H9 (cell line): ENCODE measurements at places on chromosomes 11 and 22. TPM values are rescaled to one million over a fixed set of nuclear protein-coding genes. Genes with fewer than 3 reads are reported as not detected.

BATF2 gene
- 0.72 and 1.0 TPM in 2 replicates for total RNA-seq

LSP1 gene
- total RNA-seq: not detected in 2 replicates

DBX1 gene
- total RNA-seq: 0.15 TPM in 1 of 2 replicates, not detected in the other

SLC22A25 gene
- total RNA-seq: not detected in 2 replicates

IGLL1 gene
- total RNA-seq: not detected in 2 replicates

CRYBA4 gene
- total RNA-seq: 0.37 and 0.52 TPM in 2 replicates

AQP11 gene
- 0.72 and 1.1 TPM in 2 replicates for total RNA-seq

OAF gene
- total RNA-seq: 1.1 and 1.6 TPM in 2 replicates

MS4A15 gene
- total RNA-seq: 0.11 TPM in 1 of 2 replicates, not detected in the other

UCP2 gene
- total RNA-seq: 58.3 and 62.1 TPM in 2 replicates

CHRM1 gene
- not detected in 2 replicates for total RNA-seq

JAML gene
- 0.35 and 0.48 TPM in 2 replicates for total RNA-seq

C11orf86 gene
- 0.24 TPM in 1 of 2 replicates, not detected in the other for total RNA-seq

APIP gene
- 31.3 and 35.4 TPM in 2 replicates for total RNA-seq

- DNase-seq: no peak
These were observed 95.3 kb downstream of the SERGEF start for GRCh38 chr11:17917556-17917955.

DNA sequence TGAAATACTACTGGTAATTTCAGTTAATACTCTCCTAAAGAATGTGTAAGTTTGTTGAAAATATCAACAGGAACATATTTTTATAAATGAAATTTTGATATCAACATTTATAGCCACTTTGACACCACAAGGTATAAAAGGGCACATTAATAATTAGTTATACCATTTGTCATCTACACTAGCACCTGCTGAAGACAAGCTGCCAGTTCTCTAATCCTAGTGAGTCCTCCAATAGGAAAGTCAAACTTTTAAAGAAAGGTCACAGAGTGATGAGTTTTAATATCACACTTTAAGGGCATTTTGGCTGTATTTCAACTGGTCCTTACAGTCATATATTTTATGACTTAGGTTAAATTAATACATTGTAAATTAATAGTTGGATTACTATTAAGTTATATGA is 52.3 kb downstream of the APOL5 start:
- no peak for DNase-seq

- DNase-seq: no peak
These were observed 52.7 kb downstream of the SMIM38 start for GRCh38 chr11:69208190-69209037.

DNA sequence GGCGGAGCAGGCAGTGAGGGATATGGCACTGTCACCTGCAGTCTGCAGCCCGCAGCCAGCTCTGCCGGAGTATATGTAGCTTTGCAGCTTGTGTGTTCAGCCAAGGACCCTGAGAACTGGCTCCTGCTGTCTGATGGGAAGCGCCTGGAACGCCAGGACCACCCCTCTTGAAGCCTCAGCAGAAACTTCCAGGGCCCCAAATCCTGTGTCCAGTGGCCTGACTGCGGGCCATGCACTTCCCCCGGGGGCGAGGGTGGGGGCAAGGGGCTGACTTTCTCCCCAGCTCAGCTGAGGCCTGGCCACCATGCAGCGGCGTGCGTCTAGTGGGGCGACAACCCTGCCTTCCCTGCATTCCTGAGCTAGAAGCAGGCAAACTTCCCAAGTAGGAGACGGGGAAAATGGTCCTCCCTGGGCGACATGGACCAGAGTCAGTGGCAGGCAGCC is 32.3 kb downstream of the PISD start:
- no peak for DNase-seq

DNA sequence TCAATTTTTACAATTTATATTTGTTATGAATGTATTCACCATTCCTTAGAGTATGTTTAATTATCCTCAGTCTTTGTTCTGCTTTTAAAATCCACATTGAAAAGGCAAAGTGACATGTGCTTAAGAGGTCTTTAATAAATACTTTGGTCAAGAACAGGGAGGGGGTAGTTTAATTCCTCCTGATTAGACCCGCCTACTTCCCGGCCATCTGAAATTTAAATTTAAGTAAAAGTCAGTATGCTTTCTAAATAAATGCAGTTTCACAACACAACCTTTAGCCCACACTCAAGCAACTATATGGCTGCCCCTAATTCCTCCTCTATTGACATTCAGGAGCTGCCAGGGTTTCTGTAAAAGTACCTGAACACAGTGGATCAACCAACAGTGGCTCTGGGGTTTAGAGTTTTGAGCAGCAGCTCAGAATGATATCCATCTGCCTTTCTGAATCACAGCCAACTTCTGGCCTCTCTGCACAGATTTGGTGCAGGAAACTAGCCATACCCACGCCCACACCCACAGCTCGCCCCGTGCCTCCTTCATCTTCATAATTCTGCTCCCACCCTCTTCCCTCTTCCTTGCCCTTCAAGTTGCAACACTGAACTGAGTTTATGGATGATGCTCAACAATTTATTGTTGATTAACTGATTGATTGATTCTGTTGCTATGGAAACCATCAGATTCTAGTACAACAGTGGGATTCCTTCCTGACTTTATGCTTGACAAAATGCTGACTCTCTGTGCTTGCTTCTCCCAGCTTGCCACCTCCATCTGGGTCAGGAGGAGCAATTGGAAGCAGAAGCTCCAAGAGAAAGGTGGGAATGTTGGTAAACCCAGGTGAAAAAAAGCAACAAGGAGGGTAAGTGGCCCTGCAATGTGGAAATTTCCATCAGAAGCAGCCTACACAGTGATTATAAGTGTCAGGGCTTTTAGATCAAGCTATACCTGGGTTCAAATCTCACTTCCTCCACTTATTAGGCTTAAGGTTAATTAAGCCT is 70.8 kb downstream of the PANX1 start:
- no peak for DNase-seq

DNA sequence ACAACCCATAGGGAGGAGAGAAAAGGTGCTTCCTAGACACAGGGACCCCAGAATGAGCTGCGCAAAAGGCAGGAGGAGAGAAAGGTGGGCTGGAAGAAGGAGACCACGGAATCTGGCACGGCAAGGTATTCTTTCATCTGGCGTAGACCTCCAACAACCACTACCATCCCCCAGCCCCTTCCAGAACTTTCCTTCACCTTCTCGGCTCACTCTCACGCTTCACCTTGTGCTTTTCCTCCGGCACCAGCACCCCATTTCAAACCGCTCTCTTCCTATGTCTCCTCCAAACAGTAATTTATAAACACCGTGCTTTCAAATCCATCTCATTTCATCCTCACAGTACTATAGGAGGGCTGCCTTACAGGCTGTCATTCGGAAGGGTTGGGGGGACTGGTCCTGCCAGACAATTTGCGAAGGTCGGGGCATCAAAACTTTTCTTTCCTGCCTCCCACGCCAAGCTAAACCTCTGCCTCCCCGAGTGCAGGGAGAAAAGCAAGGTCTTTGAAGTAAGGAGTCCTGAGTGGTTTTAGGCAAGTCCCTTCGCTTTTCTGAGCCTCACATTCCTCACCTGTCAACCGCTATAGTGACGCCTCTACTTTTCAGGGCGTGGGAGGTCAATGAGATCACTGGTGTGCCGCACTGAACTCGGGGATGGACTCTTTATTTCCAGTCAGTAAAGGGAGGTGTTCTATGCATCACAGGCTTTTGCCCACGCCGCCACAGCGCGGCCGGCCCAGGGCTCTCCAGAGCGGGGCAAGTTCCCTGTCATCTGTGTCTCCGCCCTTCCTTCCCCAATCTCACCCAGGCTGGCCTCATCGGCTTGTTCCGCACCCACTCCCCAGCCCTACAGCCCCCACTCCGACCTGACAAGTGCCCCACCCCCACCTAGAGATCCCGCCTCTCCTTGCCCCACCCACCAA is 800 bp downstream of the KCTD21 start:
- DNase-seq: no peak

- no peak for DNase-seq
These were observed 4.9 kb downstream of the DERL3 start for GRCh38 chr22:23833911-23834317.

DNA sequence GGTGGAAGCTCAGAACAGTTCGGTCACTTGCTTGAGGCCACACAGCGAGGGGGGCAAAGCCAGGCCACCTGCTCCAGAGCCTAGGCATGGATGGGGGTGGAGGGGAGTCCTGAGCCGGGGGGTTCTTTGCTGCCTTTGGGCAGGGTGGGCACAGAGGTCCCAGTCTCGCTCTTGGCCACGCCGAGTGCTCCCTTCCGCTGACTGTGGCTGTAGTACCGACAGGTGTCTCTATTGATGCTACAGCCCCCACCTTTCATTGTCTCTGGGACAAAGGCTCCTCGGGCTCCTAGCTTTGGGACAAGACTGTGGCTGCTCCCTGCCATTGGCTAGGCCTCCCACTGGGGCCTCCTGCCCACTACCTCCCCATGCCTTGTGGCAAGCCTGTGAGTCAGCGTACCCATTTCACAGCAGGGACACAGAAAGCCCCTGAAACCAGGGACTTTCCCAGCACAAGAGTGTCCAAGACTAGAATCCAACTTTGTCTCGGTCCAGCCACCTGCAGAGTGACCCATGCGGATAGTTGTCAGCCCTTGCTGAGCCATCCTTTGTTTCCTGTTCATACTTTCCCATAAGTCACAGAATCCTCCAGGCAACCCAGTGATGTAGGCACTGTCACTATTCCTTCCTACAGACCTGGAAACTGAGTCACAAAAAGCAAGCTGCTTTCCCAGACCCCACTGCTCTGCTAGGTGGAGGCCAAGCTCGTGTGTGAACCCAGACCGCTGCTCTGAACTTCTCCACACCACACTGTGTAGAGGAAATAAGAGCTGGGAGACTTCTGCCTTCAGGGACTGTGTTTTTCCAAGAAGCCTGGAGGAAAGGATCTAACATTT is 17.2 kb downstream of the MYEOV start:
- no peak for DNase-seq

- DNase-seq: no peak
These were observed 8.6 kb downstream of the TTLL8 start for GRCh38 chr22:50049299-50050195.

- DNase-seq: peak; percentile 81
These were observed 21.1 kb downstream of the RFPL3 start for GRCh38 chr22:32378707-32379272.

DNA sequence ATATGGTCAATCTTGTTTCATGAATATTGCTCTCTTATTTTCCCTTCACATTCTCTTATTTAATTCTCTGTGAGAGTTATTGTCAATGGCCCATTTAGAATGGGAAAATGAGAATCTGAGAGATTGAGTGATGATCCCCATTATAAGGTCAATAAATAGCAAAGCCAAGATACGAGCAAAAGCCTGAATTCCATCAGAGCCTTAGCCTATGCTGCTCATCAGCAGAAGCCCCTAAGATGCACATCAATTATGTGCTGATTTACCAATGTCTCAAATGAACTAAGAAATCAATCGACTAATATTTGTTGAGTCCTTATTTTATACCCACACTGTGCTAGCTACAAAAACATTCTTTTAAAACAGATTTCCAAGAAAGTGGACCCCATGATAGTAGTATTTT is 330.8 kb upstream of the DDI1 start:
- no peak for DNase-seq

GRCh38 chr11:75435571-75435925 is 2.5 kb upstream of the KLHL35 start:
- no peak for DNase-seq

GRCh38 chr22:45452565-45453379 is 39.3 kb downstream of the RIBC2 start:
- DNase-seq: no peak

DNA sequence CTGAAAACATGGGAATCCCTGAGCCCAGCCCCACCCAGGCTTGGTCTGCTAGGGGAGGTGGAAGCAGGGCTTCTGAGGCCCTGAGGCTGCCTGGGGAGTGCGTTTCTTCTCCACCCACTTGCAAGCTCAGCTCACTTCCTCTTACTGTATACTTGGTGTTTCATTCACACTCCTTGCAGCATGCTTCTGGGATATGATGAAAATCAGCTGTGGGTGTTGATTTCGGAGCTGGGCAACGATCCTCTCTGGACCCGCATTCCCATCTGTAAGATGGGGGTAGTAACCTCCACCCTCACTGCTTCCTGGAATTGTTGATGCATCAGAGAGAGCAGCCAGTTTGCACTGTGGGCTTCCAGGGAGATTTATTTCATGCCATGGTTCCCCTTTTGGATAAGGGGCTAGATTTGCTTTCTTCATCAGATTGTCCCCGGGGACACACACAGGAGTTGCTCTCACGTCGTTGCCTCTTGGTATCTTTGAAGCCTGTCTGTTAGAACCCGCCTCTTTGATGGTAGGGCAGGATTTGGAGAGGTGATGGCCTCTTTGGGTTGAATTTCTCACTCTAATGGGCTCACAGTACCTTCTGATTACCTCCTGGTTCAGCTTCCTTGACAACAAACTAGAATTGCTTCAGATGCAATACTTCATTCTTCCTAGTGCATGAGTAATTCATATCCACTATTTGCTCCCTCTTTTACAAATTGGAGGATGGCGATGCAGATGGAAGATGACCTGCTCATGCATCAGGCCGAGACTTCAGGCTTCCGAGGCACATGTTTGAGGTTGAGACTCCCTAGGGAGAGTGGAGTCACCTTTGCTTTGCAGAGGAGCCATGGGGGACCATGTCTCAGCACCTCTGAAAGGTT is 40.4 kb downstream of the BCR start:
- DNase-seq: no peak

DNA sequence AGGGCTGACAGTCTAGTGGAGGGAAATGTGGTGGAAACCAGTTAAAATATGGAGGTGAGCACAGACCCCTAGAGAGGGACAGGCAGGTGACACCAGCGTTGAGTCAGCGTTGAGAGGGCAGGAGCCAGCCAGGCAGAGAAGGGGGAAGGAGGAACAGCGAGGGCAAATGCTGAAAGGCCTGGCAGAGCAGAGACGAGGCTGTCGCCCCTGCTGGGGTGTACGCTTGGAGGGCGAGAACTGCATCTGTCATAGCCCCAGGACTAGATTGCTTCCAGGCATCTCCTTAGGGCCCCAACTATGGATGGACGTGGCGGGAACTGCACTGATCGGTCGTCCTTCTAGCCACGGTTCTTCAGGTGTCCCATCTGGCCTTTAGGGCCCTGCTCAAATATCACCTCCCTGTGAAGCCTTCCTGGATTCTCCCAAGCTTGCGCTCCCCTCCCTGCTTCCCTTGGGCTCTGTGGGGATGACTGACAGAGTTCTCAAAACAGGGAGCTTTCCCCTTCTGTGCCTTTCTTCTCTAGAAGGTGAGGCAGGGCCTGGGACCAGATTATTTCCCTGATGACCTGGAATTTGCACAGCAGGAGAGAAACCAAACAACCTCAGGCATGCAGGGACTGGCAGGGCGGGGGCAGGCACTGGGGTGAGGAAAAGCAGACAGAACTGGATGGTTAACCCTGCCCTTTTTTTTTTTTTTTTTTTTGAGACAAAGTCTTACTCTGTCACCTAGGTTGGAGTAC is 11.1 kb downstream of the SYNGR1 start:
- peak; percentile 43 for DNase-seq

- peak; percentile 72 for DNase-seq
These were observed 9.4 kb upstream of the FANCF start for GRCh38 chr11:22634897-22635629.

DNA sequence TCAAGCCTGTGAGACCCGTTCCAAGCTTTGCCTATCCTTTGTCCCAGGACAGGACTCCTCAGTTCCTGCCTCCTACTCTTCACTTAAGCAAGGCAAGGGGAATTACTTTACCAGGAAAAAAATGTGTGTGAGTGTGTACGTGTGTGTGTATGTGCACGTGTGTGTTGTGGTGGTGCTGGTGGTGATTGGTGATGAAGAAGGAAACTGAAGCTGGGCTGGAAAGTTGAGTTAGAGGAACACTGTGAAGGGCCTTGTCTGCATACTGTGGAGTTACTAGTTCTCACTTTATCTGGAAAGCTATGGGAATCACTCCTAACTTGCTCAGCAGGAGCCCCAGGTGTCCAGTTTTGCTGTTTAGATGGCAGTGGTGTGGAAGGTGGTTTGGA is 378 bp downstream of the OR51D1 start:
- DNase-seq: no peak

GRCh38 chr11:47705721-47706120 is 9.4 kb downstream of the AGBL2 start:
- DNase-seq: no peak

GRCh38 chr11:2266586-2267305 is 3.6 kb downstream of the ASCL2 start:
- DNase-seq: no peak
